ENCODE measurements at places on chromosomes 12 and 14.

DNA sequence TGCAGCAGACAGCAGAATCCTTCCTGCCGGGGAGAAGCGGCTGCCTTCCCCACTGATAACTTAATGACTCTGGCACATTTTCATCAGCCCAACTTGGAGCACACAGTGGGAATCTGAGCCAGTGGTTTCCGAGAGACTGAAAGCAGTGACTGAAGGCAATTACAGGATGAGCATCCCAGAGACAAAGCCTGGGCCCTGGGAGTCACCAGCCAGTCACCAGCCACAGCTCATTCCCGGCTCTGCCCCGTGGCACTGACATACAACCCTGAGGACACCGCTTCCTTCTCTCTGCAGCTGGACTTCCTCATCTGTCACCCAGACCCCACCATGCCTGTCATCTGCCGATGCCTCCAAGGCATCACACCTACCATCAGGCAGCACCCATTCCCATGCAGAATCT, 192.3 kb downstream of the DPF3 start:
- DNase-seq = no peak

GRCh38 chr12:48356041-48356768, 5.5 kb upstream of the ZNF641 start:
- DNase-seq = peak; percentile 7

DNA sequence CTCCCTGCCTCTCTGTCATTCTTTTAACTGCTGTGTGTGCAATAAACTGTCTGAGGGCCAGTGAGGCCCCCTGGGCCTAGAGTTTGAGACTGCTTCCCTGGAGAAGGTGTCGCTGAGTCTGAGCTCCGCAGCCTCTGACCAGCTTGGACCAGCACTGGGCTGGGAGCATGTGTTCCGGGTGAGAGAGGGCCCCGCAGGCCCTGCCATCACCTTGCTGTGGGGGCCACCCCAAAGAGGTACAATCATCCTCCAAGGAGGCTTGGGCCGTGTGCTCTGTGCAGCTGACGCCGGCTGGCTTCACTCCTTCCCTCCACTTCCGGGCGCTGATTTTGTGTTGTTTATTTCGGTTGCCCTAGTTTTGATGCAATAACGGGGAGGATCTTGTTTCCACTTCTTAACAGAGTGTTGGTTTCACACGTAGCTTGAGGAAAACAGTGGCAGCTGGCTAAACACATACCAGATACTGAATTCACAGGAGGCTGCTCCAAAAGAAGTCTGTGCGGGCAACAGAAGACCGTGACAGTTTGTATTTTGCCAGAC, 121.6 kb downstream of the TMEM132C start:
- DNase-seq = no peak

- no peak for DNase-seq
These were observed 4.5 kb upstream of the MIA2 start for GRCh38 chr14:39229222-39229543.

- DNase-seq = no peak
These were observed 97.2 kb upstream of the BBS10 start for GRCh38 chr12:76445462-76445861.

DNA sequence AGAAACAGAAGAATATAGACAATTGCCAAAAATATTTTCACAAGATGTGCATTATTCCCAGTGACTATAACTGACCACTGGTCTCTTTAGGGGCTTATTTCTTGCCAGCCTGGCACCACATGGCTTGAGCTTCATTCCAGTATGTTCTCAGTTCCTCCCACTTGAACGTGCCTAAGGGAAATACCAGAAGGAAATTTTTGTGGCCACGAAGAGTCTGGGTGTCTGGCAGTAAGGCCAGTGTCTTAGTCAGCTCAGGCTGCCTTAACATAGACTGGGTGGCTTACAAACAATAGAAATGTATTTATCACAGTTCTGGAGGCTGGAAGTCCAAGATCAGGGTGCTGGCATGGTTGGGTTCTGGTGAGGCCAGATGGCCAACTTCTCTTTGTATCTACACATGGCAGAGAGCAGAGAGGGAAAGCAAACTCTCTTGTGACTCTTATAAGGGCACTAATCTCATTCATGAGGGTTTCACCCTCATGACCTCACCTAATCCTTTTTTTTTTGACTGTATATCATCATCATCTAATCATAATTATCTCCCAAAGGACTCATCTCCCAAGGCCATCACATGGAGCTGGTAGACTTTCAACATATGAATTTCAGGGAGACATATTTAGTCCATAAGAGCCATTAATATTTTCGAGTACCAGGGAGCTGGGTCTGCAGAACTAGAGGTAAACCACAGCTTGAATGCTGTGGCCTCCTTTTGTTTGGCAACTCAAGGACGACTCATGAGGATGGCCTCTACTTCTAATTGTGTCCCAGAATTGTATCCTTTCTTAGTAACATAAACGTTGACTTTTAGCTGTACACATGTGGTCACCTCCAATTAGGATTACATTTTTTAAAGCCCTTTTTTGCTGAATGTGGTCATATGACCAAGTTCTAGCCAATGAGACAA, 5.1 kb upstream of the SMOC1 start:
- DNase-seq = peak; percentile 17

DNA sequence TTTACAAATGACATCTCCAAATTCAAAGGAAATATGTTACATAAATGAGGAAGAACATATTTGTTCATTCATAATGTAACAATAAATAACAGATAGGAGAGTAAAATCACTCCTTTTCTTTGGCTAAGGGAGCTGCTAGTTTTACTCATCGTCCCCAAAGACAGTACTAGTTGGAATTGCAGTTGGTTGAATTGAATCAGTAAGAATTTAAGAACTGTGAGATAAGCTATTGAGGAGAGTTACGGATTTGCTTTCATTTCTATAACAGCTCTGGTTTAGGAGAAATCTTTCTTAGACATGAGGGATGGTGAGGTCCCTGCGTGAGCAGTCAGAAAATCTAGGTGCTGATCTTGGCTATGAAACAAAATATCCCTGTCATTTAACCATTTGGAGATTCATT, 402.8 kb downstream of the AEBP2 start:
- no peak for DNase-seq

DNA sequence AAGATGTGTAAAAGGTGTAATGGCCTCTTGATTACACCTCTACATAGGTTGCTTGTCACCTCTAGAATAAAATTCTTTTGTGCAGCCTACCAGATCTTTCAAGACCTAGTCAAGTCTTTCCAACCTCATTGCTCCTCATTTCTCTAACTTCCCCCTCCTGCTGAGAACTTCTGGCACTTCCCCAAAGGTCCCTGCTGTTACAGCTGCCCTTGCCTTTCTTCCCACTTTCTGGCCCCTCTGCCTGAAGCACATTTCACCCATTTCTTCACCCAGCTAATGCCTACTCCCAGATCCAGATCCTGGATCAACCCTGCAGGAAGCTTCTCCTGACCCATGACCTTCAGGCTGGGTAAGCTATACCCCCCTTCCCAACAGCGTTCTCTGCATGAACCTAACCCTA, 1.5 kb downstream of the TSHR start:
- DNase-seq = no peak

- no peak for DNase-seq
These were observed 37.8 kb upstream of the PLBD1 start for GRCh38 chr12:14605401-14605989.

DNA sequence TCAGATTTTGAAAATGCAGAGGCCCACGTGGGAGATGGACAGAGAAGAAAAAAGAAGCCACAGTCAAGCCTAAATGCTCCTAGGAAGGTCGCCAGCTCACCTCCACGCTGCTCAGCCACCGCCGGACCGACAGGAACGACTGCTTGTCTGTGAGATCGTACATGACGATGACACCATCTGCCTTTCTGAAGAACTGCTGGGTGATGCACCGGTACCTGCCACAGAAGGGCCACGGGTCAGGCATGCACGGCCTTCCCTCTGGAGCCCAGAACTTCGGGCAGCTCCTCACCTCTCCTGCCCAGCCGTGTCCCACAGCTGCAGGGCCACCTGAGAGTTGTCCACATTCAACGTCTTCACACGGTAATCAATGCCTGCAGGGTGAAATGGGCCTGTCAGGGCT, 125.6 kb downstream of the CRACR2A start:
- DNase-seq = no peak

DNA sequence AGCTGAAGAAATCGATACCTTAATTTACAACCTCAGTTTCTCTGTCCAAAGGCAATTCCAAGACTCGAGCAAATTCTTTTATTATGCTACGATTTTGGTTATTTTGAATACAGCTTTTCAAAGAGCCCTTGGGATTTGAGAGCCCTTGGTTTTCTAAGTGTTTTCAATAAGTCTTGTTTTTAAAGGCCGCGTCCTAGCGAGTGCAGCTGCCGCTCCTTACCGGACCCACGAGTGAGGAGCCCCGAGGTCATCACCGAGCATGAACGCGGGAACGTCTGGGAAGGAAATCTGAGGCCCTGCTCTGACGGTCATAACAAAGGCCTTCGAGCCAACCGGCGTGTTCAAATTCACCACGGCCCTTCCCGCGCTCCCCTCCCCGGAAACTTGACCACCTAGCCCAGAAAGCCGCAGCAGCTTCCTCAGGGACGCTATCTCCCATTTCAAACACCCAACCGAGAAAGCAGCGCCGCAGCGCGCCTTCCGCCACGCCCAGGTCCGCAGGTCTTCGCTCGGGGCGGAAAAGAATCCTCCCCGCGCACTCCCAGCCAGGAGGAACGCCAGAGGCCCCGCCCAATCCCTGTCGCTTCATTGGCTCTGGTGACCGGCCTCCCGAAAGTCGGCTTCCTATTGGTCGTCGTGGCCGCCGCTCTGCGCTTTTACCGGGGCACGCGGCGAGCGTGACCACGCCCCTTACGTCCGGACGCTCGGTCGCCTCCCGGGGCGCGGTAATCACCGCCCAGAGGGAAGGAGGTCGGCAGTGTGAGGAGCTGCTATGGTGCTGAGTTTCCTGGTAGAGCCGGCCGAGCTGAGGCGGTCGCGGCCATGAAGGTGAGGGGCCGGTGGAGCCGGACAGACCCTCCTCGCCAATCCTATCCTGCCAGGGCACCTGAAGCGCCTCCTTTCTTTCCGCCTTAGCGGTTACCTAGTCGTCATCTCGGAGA, at the start of gene RNF34:
Gene RNF34 (plus strand): TSS at position 728 of the 941 bp plus-strand sequence. CDS start 95 bp downstream, at position 823.
- DNase-seq = peak; percentile 100

DNA sequence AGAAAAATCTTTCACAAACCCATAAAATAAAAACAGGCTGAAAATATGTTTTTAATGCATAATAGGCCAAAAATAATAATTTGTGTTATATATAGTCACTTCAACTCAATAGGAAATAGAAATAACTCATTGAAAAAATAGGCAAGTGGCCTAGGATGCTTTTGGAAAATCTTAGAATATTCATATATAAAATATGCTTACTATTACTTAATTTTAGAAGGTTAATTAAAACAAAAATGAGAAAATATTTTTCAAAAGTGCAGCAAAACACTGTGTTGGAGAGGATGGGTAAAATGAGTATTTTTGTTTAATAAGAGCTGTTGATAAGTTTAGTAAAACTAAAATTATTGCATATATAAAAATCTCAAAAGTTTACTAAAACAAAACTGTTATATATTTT, 308.0 kb upstream of the ATXN7L3B start:
- no peak for DNase-seq

DNA sequence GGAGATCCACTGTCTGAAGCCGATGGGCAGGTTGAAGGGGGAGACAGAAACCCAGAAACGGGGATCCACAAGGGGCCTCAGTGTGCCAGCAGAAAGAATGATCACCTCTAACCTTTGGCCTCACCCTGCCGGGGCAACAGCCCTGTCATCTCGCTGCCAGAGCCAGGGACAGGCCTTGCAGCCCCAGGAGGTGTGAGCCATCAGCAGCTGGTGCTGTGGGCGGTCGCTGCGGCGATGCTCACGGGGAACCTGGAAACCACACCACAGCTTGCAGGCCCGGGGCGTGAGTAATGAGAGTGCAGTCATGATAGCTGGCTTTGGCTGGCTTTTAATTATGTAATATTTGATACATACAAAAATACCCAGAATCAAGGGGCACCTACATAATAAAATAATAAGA, 4.7 kb upstream of the TTC7B start:
- DNase-seq = peak; percentile 79

GRCh38 chr12:45708901-45709300, 20.6 kb upstream of the ARID2 start:
- DNase-seq = no peak

DNA sequence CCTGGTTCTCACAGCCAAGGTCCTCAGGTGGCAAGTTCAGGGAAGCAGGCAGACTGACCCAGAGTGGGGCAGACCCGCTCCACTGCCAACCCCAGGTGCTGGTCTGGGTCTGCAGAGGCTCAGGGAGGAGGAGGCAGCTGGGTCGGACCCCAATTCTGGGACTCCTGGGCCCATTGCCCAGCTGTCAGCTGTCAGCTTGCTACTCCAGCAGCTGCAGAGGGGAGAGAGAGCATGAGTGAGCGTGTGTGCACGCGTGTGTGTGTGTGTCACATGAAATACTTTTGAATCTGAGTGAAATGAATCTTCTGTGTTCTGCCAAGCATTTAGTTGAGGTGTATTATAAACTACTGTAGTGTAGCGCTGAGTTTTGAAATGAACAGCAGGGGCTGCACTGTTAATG, 30.8 kb downstream of the XRCC3 start:
- DNase-seq = no peak

DNA sequence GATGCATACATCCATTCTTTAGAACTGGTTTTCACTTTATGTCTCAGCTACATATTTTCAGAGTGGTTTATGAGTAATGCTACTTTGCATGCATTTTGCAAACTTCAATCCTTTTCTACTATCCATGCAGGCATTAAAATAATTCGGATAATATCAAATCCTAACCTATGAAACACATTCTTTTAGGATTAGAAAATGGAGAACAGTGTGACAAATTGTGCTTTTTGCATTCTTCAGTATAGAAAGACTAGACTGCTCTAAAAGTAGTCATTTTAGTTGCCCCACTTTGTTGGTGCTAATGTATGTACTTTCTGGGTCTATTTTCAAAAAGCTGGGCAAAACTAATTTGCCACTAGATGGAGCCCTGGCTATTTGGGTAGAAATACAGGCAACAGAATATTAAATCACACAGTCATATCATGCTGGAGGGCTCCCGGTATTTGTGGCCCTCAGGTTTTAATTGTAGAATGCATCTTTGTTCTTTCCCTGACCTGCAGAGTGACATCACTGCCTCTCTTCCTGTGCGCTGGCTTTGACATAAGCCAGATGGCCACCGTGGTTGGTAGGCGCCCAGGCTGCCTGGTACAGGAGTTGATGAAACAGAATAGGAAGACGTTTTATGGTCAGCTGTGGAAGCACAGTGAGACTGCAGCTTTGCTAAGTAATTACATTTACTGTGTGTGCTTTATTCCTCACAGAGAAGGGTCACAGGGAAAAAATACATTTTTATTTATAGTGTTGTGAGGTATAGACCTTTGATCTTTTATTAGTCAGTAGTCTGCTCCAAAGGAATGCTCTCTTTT, 28.1 kb downstream of the MSRB3 start:
- DNase-seq = peak; percentile 52

DNA sequence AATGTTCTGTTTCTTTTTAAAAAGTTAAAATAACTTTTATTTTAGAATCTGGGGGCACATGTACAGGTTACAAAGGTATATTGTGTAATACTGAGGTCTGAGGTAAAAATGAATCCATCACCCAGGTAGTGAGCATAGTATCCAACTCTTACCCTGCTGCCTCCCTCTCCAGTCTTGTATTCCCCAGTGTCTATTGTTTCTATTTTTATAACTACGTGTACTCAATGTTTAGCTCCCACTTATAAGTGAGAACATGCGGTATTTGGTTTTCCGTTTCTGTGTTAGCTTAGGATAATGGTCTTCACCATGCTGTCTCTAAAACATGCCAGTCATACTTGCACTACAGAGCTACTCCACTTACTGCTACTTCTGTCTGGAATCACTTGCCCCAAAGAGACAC, 8.4 kb downstream of the FBXO33 start:
- DNase-seq = no peak

GRCh38 chr14:55746558-55746957, 166.6 kb downstream of the KTN1 start:
- peak; percentile 54 for DNase-seq

- peak; percentile 77 for DNase-seq
These were observed 38.6 kb downstream of the MGST1 start for GRCh38 chr12:16385782-16386646.

GRCh38 chr12:112584266-112584722, 165.5 kb downstream of the PTPN11 start:
- no peak for DNase-seq
